ENCODE measurements at places on chromosomes 12 and 14.

DNA sequence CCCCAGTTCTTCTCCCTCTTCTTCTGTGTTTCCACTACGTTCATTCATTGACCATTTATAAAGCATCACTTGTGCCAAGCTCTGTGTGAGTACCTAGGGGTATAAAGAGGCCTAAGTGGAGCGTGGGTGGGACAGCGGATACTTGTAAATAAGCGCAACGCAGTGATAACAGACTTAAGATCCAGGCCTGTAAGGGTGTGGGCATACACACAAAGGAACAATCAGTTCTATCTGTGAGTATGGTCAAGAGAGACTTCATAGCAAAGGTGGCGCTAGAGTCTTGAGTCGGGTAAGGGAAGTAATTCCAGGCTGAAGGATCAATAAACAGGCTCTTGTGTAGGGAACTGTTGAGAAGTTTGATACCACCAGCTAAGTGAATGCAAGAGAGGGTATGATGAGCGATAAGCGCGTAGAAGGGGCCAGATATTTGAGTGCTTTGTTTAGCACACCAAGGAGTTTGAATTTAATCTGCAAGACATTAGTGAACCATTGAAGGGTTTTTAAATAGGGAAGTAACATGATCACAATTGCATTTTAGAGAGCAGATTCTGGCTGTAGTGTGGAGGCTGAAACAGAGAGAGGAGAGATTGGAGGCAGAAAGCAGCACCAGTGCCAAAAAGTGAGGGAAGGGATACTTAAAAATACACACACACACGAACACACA lies 1.0 kb upstream of the GXYLT1 start:
- no peak for DNase-seq

DNA sequence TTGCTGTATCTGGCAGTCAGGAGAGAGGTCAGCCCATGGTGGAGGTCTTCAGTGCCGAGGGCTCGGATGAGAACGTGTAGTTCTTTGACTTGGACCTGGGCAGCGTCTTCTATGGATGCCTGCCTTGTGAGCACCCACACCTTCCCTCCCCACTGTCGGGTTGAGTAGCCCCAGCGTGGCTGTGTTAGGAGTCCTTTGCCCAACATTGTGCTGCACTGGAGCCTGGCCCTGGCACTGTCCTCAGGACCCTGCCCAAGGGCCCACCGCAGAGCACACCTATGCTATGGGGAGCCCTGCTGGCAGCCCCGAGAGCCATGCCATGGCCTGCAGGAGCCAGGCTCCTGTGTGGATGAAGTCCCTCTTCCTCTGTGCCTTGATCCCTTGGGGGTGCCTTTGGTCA lies 26.7 kb downstream of the SLC25A29 start:
- DNase-seq = no peak

DNA sequence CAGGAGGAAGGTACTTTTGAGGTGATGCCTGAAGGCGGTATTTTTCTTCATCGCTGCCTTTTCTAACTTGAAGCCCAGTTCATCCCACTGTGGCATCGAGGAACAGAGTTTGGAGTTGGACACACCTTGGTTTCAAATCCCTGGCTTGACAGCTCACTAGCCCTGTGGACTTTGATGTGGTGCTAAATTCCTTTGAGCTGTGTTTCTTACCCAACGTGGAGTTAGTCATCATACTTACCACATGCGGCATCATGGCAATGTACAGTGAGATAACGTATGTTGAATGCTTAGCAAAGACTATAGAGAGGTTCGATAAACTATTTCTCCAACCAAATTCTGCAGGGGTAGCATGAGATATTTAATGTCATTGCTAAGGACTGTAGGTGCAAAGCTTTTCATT lies 3.4 kb downstream of the PLEKHG3 start:
- DNase-seq = no peak

DNA sequence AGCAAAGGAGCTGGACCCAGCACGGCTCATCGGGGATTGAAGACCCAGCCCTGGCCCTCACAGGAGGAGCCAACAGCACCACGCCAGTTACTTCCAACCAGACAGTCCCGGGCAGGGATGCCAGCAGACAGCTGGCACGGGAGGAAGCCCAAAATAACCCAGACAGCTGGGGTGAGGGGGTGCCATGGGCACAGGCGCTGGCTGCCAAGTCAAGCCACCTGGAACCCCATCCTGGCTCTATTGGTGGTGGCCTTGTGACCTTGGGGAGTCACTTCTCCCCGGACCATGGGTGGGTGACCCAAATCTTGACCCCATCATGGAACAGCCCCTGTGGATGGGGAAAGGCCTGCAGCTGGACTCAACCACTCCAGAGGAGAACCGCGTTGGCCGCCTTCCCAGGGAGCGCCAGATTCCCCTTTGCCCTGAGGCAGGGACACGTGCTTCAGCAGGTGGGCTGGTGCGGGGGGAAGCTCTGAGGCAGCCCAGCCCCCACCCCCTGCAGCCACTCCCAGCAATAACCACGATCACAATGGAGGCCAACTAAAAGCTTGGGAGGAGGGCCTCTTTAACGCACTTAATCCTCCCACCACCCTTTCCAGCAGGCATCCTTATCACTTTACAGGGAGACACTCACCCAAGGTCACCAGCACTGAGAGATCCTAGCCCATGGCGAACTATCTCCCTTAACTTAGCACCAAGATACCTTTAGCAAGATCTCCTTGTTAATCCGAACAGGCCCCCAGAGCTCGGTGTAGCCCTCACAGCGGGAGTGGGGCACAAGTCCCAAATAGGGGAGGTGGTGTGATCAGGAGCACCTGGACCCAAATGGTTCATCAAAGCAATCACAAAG lies 4.7 kb upstream of the RHOF start:
- DNase-seq = peak; percentile 85
